Eye (tissue), 1 donor: ENCODE measurements at places on chromosomes 7 and 10.

DNA sequence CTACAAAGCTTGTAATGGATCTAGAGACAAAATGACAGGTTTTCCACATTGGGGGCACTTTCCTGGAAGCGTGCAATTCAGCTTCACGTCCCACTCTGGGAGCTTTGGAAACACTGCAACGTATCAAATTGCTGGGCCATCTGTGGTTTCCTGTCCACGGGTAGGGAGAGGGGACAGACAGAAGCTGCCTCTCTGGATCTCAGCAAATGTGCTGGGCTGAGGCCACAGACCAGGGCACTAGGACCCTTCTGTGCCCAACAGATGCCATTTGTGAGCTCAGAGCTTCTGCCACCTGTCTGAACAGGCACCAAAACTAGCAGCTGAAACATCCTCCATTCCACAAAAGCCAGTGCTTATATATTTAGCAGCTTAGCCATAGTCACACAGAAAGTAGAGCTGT is 40.9 kb upstream of the FRMD4A start:
- peak; percentile 26 for DNase-seq

DNA sequence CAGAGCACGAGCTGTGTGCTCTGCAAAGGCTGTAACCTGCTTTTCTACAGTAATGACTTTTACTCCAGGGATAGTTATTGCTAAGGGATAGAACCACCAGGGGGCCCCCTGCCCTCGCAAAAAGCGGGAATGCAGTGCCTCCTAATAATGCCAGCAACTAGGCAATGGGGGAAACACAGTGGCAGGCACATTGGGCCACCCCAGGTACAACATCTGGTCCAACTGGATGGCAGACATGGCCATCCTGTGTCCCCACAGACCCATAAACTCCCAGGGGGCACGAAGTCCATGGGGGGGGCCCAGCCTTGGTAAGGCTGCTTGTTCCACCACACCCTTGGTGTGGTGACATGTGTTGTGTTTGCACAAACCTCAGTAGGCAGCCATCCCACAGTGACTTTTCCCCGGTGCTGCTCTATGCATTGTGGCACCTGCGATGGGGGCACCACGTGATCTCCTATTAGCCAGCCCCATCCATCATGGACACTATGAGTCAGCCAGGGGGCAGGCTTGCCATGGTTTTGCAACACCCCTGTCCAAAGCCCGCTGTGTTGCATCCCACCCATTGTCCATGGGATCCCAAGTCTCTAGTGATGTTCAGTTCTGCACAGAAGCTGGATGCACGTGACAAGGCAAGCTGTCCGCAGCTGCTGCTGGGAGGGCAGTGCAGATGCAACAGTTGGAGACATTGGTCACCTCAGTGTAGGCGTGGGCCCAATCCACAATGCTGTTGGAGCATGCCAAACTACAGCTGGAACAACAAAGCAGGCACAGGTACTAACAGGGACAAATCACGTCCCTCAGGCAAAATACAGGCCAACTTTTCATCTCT is 84.0 kb downstream of the ANLN start:
- peak; percentile 53 for DNase-seq

DNA sequence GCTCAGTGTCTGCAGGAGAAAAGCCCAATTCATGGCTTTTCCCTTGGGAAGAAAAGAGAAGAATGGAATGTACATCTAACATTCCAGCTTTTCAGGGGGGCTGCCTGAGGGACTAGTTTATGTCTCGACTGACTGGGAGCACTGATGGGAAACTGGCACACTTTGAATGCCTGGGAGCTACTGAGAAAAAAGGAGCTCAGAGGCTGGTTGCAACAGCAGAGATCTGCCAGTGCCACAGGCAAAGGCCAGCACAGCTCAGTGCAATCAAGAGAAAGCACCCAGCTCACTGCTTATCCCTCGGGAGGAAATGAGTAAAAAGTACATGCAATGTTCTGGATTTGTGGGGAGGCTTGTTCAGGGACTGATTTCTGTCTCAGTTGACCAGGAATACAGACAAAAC is 226.2 kb downstream of the COBL start:
- DNase-seq, result no peak

- no peak for DNase-seq
Measured at GRCh38 chr7:24297362-24297761, 13.4 kb downstream of the NPY start.

- no peak for DNase-seq
Measured at GRCh38 chr7:30322271-30323005, 38.0 kb downstream of the ZNRF2 start.

GRCh38 chr10:36452851-36453250 is 672.5 kb upstream of the ANKRD30A start:
- DNase-seq, result no peak

DNA sequence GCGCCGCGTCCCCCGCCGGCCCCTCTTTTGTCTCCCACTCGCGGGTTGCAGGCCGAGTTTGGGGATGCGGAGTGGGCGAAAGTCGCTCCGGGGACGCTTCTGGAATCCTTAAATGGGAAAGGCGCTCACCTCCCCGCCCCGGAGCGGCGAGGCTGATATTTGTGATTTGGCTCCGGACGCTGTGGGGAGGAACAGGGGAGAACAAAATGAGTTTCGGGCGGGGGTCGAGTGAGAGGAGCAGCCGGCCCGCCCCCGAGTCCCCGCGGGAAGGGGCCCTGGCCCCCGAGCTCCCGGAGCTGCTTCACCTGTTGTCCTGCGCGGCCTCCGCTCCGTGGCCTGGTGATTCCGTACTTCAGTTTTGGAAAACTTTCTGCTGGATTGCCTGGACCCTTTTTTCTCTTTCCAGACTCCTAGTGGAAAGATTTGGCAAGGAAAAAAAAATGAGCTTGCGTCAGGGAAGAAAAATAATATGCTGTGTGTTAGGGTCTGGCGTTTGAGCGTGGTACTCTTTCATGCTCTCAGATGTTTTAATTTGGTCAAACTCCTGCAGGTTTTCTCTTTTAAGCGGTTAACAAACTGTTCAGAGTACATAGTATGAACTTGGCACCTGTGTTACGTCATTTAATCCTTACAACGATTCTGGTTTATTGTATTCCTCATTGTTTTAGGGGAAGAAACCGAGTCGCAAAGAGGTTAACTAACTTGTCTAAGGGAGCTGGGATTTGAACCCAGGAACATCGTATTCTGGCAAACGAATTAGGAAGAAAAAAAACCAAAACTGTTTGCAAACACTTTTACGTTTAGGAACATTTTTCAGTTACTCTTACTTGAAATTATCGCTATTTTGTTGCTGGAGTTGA is 924 bp downstream of the BMPR1A start:
- DNase-seq, result peak; percentile 89

DNA sequence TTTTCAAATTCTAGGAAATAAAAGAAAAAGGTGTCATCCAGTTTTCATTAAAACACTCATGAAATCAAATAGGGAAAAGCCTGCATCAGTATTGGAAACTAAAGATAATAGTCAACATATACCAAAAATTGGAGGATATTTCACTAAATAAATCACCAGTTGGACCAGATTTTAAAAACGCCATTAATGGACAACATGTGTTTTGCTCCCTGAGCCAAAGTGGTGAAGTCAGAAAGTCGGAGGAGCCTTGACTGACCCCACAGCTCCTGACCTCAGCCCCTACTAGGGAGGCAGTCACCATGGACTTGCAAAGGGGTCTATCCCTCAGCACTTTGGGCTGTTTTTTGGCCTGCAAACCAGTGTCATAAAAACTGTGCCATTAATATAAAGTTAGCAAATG is 98.3 kb upstream of the SEC61G start:
- DNase-seq, result no peak

DNA sequence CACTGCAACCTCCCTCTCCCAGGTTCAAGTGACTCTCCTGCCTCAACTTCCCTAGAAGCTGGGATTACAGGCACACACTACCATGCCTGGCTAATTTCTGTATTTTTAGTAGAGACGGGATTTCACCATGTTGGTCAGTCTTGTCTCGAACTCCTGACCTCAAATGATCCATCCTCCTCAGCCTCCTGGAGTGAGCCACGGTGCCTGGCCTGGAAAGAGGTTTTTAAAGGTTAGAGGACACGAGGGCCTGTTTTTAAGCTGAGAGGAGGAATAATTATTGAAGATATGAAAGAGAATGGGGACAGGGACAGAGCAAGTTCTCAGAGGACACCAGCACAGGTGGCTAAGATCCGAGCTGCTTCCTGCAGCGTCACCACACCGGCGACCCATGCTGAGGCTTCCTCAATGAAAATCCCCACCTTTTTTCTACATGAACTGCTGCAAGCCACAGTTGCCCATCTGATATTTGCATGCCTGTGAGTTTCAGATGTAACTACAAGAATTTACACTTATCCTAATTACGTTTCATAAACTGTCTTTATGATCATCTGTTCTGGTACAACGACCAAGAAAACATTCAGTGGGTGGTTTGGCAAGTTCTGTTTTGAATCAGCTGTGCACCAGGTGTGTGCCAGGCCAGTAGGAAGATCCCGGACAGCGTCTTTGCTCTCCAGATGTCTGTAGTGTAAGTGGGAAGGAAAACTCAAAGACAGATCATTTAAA is 76.0 kb downstream of the HIP1 start:
- DNase-seq, result no peak

GRCh38 chr7:94481279-94481678 is 28.3 kb upstream of the CASD1 start:
- no peak for DNase-seq

GRCh38 chr7:141686670-141687069 is 15.3 kb downstream of the DENND11 start:
- no peak for DNase-seq

GRCh38 chr7:46133751-46134150 is 212.7 kb upstream of the IGFBP3 start:
- DNase-seq, result no peak

GRCh38 chr7:96676919-96677318 is 32.7 kb downstream of the SEM1 start:
- peak; percentile 24 for DNase-seq

DNA sequence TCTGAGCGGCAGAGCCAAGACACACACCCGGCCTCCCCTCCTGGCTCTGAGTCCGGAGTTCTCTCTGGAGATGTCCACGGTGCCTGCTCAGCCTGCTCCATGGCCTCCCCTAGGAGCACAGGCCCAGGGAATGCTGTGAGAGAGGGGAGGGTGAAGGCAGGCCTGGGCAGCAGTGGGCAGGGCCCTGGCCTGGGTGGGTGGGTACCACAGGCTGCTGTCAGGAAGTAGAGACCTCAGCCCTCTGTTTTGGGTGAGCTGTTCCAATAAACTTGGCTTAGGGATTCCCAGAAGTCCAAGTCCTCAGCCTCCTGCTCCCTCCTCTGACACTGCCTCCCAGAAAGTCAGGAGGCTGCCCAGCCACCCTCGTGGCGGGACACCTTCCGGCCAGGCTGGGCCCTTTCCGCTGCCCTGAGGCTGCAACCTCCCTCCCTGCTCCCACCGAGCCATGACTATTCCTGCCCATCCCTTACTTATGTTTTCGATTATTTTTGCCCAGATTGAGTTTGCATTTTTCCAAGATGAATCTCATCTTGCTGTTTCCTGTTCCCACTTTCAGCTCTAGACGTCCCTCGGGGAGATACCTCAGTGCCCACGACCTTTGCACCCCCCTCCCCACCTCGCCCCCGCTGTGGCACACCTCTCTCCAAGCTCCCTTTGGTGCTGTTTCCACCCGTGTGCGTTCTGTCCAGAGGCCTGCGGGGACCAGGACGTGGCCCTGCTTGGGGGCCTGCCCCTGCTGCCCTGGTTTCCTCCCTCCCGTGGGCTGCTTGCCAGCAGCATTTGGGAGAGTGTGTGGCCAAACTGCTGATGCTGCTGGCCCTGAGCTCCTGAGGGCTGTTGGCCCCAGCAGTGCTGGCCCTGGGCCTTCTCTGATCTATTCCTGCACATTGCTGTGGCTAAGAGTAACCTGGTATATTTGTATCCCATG is 5.8 kb upstream of the POLM start:
- DNase-seq, result no peak

- no peak for DNase-seq
Measured at GRCh38 chr7:142616121-142616643, 133.1 kb upstream of the PRSS1 start.

GRCh38 chr10:78513330-78513729 is 479.7 kb downstream of the RPS24 start:
- DNase-seq, result no peak

DNA sequence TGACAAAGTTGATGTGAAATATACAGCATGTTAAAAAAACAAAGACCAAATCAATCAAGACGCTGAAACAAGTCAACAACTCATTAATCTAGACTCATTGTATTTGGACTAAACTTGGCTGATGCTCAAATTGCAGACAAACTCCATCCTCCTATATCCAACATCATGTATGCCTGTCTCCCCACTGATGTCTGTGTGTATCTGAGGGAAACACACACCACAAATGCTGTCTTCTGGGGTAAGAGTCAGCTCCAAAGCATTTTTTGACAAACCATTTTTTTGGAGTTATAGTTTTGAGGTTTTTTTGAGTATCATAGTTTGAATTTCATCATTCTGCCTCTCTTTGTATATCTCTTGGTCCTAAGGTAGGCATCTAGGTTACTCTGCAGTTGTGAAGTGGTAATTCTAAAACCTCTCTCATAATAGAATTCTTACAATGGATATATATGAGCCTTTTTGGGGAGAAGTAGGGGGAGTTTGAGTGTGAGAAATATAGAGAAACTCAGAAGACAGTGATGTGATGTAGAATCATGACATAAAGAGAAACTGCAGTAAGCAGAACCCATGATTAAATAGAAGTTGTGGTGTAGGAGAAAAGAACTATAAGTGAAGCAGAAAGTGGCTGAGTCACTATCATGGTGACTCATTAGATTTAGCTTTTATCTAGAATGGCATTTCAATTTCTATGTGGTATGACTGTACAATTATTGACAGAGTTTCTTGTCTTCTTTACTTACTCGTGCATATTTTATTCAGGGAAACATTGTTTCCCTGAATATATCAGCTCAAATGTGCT is 1531.1 kb upstream of the LRRTM3 start:
- no peak for DNase-seq

DNA sequence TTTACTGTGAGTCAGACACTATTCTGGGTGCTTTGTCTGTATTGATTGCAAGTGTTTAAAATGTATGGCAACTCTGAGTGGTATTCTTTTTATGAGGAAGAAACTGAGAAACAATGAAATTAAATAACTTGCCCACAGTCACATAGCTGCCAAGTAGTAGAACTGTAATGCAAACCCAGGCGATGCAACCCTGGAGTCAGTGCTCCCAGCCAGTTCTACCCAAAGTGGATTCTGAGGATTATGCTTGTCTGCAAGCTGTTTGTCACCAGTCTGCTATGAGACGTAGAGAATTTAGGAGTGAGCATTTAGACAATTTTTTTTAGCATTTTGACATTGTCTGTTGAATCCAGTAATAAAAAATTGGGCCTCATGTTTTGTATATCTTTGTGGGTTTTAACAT is 306.0 kb upstream of the LRGUK start:
- no peak for DNase-seq

GRCh38 chr10:29857843-29858701 is 201.3 kb downstream of the JCAD start:
- peak; percentile 73 for DNase-seq
